Right cardiac atrium (tissue), 5 donors: ENCODE measurements at places on chromosomes 11 and 22. TPM values are rescaled to one million over a fixed set of nuclear protein-coding genes. Genes with fewer than 3 reads are reported as not detected.

DNA sequence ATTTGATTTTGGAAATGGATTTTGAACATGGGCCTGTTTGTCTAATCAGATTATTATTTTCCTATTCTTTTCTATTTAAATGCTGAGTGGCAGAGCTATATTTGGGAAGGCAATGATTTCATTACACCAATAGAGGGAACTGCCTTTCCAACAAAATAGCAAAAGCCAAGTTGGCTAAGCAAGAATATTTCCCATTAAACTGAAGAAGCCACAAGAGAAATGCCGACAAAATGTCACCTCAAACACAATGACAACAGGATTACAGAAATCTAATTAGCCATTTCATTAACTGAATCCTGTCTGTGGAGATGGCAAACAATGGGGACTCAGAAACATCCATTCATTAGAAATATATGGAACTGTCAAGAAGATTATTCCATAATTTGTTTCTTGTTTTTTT lies 1593.1 kb upstream of the RAG2 start:
- DNase-seq: no peak

OVOL1 gene
- polyA plus RNA-seq: not detected

DNA sequence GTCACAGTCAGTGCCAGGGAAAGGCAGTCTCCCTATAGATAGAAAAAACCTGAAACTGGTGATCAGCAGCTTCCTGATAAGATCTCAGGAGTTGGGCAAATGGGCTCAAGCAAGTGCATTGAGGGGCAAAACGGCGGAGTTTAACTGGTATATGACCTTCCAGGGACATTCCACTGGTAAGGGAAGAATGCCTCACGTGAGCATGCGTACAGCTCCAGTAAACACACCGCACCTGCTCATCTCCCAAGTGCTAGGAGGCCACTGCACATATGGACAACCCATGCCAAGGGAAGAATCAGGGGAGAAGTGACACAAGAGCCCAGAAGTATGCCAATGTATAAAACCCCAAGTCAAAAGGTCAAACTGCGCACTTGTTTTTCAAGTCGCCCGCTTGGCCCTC lies 11.6 kb downstream of the HEPHL1 start:
- DNase-seq: no peak

ANGPTL5 gene
- polyA plus RNA-seq: 2.7 TPM

GRCh38 chr11:55357560-55358184 lies 10.1 kb upstream of the OR4A15 start:
- no peak for DNase-seq

DNA sequence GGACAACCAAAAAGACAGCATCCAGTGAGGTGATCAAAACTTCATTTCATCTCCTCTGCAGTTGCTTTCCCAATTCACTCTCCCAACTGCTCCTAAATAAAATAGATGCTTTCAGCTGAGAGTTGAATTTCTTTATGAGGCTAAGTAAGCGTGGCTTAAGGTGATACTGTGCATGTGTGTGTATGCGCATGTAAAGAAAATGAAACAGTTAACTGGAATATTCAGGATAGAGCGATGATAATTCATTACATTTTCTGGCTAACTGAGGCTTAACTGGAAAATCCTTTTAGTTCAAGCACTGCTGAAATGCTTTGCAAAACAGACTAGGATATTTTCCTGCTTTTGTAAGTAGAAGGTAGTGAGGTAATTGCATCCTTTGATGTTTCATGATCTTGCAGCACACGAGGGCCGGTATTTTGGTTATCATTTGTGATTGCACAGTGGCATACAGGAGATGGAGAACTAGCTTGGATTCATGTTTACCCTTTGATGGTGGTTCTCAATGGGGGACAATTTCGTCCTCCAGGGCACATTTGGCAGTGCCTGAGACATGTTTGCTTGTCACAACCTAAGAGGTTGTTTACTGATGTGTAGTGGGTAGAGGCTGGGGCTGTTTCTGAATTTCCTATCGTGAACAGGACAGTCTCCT lies 71.2 kb downstream of the ZBTB16 start:
- DNase-seq: no peak

DNA sequence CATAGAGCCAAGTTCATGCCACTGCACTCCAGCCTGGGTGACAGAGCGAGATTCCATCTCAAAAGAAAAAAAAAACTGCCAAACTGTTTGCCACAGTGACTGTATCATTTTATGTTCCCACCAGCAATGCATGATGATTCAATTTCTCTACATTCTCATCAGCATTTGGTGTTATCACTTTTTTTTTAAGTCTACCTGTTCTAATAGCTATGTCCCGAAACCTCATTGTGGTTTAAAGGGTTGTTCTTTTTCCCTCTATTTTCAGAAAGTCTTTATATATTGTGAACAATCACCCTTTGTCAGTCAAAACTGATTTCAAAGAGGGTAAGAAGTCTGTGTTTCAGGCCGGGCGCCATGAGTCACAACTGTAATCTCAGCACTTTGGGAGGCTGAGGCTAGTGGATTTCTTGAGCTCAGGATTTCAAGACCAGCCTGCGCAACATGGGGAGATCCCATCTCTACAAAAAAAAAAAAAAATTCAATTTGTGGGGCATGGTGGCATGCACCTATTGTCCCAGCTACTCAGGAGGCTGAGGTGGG lies 14.8 kb upstream of the FAM168A start:
- no peak for DNase-seq

UPB1 gene
- 2.7 TPM for polyA plus RNA-seq
